ENCODE measurements at places on chromosomes 7 and 10.

- no peak for DNase-seq
These were observed 9.2 kb downstream of the CPA2 start for GRCh38 chr7:130275826-130276297.

- DNase-seq, result no peak
These were observed 22.9 kb upstream of the MTPAP start for GRCh38 chr10:30371954-30372353.

DNA sequence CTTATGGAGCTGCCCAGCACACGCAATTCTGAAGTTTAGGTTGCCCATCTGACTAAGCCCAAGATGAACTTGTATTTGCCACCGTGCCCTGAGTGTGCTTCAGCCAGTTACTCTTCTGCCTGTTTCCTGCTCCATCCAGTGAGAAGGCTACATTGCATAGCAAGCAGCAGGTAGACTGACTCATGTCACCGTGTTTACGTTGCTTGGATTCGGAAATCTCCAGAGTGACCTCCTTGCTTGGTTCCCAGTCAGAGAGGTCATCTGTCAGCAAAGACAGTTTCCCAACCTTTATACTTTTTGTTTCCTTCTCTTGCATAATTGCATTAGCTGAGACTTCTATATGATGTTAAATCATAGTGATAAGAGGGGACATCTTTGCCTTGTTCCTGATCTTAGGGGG lies 30.9 kb downstream of the NACAD start:
- DNase-seq, result no peak

GRCh38 chr10:78035437-78035836 lies 1.8 kb downstream of the RPS24 start:
- DNase-seq, result no peak

DNA sequence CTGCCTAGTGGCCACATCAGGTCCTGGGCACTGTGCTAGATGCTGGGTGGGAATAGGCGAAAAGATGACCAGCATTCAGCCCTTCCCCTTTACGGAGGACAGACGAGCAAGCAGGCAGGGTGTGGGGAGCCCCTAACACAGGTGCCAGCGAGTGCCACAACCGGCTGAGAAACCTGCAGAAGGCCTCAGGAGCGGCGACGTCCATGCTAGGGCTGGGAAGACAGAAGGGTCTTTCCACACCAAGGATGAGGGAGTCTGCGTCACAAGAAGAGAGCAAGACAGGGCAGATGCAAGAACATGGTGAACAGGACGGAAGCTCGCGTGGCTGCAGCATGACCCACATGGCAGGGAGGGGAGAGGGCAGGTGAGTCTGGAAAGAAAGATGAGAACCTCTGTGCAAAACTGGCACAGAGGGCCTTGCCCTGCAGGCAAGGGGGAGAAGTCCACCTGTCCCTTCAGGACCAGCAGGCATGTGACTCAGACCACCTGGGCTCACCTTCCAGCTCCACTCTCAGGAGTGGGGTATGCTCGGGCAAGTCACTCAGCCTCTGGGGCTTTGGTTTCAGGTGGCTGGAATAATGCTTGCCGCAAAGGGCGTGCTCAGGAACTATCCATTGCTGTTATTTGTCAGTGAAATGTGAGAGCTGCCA lies 36.6 kb downstream of the KCNH2 start:
- no peak for DNase-seq

GRCh38 chr10:43091846-43092245 lies 15.0 kb downstream of the RET start:
- peak; percentile 55 for DNase-seq

DNA sequence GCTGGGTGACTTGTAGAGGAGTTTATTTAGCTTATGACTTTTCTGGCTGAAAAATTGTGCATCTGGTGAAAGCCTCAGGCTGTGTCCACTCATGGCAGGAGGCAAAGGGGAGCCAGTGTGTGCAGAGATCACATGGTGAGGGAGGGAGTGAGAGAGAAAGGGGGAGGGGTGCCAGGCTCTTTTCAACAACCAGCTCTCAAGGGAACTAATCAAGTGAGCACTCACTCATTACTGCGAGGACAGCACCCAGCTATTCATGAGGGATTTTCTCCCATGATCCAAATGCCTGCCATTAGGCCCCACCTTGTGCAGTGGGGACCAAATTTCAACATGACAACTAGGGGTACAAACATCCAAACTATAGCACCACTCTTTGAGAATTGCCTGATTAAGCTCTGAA lies 590.2 kb downstream of the MAGI2 start:
- no peak for DNase-seq

DNA sequence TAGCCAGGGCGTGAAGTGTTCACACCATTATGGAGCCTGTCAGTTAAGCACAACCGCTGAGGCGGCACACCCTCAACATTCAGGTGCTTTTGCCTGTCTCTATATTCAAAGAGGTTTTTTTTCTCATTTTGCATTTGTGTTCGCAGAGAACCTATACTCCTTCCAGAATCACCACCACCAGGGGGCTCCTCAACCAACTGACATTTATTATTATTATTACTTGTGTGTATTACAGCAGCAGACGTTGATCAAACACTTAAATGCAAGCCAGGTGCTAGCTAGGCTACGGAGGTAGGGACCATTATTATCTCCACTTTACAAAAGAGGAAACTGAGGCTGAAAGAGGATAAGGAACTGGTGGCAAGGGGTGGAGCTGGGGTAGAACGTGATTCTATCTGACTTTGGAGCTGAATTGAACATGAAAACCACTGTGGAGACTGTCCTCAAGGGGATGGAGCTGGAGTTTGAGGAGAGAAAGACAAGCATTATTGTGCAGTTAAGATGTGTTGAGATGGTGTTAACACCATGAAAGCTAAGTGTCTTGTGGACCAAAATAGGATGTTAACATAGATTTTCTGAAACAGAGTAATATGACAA lies 133.8 kb upstream of the PLXNA4 start:
- no peak for DNase-seq

- no peak for DNase-seq
These were observed at the start of gene DGKB for GRCh38 chr7:14902589-14903067. TSS of gene DGKB (minus strand) at chr7:14902751.

DNA sequence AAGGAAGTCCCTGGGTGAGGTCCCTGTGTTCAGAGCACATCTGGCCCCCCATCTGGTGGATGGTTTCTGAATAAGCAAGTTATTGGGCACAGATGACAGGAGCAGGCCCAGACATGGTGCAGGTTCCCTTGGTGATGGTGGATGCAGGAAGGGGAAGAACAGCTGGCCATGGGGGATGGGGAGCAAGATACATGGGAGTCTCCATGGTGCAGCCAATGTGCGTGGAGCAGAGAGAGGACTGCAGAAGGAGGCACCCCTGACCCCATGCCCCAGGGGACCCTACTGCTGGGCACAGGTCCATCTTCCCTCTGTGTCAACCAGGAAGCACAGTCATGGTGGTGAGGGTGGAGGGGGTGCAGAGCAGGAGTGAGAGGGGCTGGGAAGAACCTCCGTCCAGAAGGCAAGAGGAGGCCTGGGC lies 43.8 kb upstream of the RABGEF1 start:
- peak; percentile 72 for DNase-seq

DNA sequence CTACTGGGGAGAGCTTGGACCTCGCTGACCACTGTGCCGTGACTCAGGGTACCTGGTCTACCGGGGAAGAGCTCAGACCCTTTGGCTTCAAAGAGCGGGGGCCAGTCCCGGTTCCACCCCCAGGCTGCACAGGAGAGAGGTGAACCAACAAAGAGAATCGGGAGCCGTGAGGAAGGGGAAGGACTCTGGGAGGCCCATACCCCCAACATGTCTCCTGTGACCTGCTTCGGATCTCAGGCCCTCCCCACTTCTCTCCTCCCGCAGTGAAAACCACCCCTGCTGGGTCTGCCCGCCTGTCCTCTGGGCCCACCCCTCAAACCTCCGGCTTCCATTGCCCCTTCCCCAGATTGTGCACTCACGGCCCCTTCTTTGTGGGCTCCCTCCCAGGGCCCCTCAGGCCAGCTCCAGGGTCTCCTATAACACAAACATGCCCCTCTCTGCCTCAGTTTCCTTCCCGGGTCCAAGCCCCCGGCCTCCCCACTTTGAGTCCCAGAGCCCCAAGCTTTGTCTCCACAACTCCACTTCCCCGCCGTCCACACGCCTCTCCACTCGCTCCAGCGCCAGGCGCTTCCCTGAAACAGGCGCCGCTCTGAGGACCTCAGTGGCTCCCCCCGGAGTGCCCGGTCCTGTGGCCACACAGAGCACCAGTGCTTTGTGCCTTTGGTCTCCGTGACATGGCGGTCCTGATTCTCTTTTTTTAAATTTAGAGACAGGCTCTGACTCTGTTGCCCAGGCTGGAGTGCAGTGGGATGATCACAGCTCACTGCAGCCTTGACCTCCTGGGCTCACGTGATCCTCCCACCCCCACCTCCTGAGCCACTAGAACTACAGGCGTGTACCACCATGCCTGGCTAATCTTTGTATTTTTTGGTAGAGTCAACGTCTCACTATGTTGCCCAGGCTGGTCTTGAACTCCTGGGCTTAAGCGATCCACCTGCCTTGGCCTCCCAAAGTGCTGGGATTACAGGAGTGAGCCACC lies 7.5 kb upstream of the INTS1 start:
- no peak for DNase-seq

DNA sequence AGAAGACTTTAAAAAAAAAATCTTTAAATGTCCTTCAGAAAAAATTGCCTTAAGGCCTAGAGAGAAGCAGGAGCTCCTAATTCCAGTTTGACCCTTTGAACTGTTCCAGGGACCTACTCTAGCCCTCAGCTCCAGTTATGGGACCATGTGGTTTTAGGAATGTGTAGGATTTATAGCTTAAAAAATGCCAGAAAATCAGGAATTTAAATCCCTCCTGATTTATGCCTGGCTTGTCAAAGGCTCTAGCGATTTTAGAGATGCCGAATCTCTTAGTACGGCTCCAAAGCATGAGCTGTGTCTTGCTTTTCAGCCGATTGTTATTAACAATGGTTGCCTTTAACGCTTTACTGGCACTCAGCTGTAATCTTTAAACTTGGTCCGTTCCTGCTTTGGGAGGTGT lies 130.6 kb upstream of the NPVF start:
- DNase-seq, result no peak

DNA sequence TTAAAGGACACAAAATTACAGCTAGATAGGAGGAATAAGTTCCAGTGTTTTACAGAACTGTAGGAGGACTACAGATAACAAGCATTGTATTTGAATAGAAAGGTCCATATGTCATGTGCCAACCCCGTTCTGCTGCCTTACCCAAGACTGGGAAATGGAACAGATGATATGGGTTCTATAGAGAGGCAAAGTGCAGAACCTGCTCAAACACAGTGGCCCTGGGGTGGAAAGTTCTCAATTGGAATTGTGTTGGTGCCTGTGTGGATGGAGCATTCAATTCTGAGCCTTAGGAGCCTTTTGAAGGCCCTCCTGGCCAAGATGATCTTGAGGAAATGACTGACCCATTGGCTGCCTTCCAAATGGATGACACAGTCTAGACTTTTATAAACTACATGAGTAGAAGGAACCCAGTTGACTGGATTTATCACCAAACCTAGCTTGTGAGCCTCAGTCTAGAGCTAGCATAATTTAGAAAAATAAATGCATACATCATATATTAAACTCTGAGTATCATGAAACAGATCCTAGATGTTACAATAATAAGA lies 4.1 kb upstream of the PRSS1 start:
- no peak for DNase-seq

- no peak for DNase-seq
These were observed 3.5 kb downstream of the APBB1IP start for GRCh38 chr10:26441491-26442214.

GRCh38 chr10:98416606-98417388 lies 1.8 kb upstream of the PYROXD2 start:
- DNase-seq, result no peak

DNA sequence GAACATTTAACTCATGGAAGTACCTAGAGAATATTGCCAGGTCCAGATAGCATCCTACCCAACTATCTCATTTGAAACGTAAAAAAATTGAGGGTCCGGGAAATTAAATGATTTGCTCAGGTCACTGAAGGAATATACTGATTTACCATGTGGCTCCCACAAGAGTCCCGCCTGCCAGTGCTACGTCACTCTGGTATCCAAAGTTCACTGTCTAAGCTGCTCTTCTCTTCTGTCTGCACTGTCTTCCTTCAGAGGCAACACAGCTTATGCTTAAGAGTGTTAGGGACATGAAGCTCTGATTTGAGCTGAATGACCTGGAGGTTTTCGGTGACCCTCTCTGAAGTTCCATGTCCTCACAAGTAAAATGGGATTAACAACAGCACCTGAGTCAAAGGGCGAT lies 114.6 kb downstream of the PDE1C start:
- DNase-seq, result no peak

DNA sequence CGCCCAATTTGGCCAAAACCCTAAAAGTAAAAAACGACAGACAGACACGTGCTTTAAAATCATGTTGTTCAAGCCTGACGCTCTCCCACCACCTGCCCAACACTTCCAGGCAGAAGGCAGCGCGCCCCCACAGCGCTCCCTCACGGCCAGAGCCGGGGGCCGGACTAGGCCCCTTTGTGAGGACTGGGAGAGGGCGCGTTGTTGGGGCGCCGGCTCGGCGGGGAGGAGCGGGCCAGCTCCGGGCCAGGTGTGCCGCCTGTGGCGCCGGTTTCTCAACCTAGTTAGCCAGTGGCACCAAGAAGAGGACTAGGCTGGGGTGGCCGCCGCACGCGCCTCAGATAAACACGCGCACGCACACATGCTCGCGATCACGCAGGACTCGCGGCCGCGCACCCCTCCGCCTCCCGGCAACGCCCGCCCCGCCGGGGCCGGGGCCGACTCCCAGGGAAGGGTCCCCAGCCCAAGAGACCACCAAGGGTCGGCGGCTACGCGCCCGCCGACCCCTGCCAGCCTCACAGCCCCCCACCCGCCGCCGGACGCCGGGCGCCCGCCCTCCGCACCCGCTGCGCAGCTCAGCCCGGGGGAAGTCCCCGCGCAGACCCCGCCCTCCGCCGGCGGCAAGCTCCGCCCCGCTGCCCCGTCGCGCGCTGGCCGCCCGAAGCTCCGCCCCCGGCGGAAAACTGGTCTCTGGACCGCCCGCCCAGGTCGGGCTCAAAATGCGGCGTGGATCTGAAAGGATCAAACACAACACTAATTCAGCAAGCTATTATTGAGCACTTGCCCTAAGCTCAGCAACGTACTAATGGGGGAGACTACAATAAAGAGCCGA lies at the start of gene IMMP2L:
IMMP2L (minus strand) TSS at position 589 of the 829 bp plus-strand sequence.
- peak; percentile 78 for DNase-seq

DNA sequence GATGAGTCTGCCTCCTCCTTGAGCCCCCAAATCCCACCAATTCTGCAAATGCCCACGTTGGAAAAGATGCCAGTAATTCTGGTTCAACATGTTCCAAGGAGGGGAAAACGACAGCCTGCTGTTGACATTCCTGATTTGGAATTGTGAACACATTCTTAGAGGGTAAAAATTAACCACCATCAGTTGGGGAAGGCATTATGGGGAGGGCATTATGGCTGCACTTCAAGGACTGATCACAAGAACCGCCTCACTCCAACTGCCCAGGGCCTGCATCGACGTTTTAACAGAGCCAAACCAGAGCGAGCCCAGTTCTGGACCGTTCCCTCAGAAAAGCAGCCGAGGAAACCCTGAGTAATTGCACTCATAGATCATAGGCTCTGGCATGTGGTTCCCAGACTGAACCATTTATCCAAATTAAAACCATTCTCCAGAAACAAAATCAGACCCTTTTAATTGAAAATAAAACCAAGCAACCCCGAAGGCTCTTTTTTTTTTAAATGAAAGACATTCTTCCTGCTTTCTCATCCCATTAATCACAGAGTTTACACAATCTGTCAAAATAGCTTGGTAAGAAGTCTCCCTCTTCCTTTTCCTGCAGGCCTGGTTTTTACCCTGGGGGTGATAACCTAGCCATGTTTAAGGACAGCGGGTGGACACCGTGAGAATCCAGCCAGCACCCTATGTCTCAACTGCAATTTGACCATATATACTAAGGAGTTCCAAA lies 8.0 kb downstream of the TNS3 start:
- DNase-seq, result peak; percentile 57
